ENCODE measurements at places on chromosomes 2 and 18.

- DNase-seq, result no peak
Measured at GRCh38 chr2:241030333-241030680, 31.9 kb downstream of the SNED1 start.

GRCh38 chr2:30705711-30706533, 101.3 kb downstream of the CAPN13 start:
- no peak for DNase-seq

GRCh38 chr2:48534781-48535180, 4.8 kb downstream of the STON1 start:
- no peak for DNase-seq

DNA sequence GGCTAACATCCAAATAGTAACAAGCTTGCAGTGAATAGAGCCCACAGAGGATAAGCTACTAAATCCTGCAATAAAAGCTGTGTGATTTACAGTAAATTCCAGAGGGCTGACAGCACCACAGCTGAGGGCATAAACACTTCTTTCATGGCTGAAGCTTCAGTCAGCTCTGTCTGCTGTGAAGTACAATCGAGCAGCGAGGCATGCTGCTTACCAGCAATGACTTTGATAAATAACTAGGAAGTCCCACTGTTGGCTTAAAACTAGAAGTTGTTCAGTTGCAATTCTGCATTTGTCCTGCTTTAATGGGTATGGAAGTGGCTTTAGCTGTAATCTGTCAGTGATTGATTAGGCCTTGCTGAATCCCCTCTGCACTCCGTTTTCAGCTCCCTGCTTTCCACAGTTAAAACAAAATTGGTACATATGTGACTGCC, 65.2 kb upstream of the FIGN start:
- DNase-seq, result no peak

- no peak for DNase-seq
Measured at GRCh38 chr2:12116228-12116750, 369.9 kb downstream of the LPIN1 start.

DNA sequence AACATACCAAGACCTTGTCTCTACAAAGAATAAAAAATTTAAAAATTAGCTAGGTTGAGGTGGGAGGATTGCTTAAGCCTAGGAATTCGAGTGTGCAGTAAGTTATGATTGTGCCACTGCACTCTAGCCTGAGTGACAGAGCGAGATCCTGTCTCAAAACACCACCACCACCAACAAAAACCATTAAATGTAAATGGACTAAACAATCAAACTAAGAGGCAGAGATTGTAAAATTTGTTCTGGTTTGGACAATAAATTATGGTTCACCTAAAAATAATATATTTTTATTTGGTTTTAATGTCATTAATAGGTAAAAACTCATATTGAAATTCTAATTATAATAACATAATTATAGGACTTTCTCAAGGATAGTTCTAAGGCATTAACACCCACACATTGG, 9.9 kb upstream of the ATIC start:
- DNase-seq, result no peak

- DNase-seq, result no peak
Measured at GRCh38 chr2:68934021-68934420, 18.7 kb downstream of the GKN2 start.

DNA sequence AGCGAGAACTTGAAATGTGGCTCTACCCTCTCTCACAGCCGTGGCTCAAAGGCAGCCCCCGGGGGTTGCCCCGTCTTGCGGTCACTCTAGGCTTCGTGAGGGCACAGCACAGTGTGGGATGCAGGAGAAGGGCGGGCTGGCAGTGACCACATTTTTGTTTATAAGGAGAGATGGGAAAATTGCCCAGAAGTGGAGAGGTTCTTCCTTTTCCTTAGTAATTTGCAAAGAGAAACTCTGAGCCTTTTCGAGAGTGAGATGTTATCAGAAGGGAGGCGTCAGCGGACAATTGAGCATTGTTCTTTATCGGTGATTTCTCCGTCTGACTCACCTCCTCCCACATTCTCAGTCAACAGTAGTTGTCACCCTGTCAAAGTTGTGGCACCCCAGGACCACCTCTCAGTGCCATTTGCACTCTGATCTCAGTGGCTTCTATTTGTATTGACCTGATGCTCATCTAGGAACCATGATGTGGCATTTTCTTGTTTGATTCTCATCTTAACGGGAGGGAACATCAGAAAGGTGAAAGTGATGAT, 89.6 kb downstream of the ACAA2 start:
- peak; percentile 49 for DNase-seq

- no peak for DNase-seq
Measured at GRCh38 chr2:56325661-56326345, 142.0 kb downstream of the CCDC85A start.

DNA sequence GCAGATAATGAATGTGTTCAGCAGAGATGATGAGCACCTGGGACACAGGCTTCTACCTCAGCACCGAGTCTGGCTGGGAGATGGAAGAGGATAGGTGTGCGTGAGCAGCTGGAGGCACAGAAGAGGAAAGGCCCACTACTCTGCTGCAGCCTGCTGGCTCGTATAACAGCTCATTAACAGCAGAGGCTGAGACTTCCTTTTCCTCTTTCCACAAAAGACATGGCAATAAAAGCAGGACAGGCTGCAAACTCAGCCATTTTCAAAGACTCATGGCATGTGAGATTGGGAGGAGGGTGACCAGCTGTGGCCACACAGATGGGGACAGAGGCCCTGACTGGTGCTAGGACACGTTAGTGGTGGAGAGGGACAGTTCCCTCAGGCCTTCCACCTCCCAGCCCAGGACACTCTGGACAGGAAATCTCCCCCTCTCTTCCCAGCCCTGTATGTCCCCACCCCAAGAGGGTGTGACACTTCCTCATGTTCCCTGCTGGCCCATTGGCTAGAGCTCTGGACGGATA, 60.3 kb downstream of the CACNB4 start:
- DNase-seq, result no peak

- DNase-seq, result peak; percentile 39
Measured at GRCh38 chr18:48838921-48839818, 111.6 kb downstream of the SMAD7 start.

GRCh38 chr18:73663581-73663980, 484.1 kb downstream of the FBXO15 start:
- no peak for DNase-seq

DNA sequence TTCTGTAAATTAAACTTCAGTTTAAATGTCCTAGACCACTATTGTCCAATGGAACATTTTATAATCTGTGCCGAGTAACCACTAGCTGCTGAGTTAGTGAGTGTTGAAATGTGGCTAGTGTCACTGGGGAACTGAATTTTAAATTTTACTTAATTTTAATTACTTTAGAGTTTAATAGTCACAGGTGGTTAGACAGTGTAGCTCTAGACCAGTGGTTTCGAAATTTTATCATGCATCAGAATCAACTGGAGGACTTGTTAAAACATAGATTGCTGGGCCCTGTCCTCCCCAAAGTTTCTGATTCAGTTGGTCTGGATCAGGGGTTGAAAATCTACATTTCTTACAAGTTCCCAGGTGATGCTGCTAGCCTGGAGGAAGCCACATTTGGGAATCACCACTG, 110.4 kb downstream of the FMNL2 start:
- DNase-seq, result no peak

- no peak for DNase-seq
Measured at GRCh38 chr2:151280271-151280670, 9.2 kb downstream of the NMI start.

- no peak for DNase-seq
Measured at GRCh38 chr2:171167352-171167997, 6.8 kb upstream of the TLK1 start.

DNA sequence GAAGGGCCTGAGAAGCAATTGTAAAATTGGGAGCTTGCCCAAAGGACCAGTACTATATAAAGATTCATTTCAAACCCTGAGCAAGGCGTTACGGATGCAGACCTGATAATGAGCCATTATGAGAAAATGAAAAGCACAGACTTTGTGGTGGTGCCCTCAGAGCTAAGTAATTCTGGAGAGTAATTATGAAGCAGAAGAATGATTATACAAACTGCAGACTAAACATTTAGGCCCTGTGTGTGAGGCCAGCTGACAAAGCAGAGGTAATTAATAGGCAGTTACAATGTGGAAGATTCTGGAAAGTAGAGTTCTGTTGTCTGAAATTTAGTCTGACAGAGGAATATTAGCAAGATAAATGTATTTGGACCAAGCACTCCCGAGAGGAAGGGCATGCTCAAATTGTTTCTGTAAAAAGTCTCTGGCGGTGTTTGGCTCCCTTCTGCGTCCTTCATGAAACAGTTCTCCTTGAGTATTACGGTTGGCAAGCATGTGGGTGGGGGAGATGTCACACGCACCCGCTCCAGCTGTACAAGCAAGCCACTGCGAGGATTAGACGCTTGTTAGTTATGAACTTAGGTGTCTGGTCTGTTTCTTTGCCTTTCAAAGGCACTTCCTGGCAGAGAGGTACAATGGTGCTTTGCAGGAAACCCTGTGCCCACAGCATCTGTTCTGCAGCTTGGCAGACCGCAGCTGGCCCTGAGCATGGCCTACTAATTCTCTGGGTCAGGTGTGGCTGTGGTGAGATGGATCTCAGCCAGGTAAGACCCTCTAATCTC, 45.5 kb downstream of the CDC42EP3 start:
- DNase-seq, result peak; percentile 77

DNA sequence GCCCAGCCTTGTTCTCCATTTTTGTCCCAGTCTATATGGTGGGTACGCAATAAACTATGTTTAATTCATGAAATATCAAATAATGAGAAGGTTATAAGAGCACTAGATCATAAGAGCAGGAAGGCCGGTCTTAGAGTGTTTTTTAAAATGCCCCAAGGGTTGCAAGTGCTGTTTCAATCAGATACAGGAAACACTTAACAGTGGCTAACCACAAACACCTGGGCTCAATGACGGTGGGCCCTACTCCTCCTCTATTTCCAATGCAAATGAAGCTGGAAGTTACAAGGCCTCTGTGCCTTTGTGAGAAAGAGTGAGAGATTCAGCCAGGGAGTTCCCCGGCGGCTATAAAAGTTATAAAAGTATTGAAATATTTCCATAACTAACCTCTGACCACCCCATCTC, 18.9 kb upstream of the WDR33 start:
- peak; percentile 83 for DNase-seq

GRCh38 chr2:222256250-222256649, 42.5 kb downstream of the PAX3 start:
- no peak for DNase-seq

GRCh38 chr2:216217904-216218260, 108.7 kb downstream of the XRCC5 start:
- DNase-seq, result no peak

GRCh38 chr2:46298522-46299353, 1.5 kb downstream of the EPAS1 start:
- peak; percentile 51 for DNase-seq

DNA sequence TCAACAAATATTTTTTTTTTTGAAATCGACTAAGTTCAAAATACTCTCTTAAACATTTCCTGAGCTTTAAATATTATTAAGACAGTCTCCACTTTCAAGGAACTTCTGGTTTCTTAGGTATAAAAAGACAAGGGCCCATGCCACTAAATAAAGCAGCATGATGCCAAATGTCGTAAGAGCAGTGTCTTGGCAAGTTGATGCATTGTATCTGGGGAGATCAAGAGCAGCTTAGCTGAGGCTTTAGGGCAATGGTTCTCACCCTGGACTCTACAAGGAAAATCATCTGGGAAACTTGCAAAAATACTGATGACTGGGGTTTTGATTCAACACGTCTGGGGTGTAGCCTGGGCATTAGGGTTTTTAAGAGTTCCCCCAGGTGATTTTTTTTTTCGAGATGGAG, 41.3 kb downstream of the COL4A3 start:
- no peak for DNase-seq

DNA sequence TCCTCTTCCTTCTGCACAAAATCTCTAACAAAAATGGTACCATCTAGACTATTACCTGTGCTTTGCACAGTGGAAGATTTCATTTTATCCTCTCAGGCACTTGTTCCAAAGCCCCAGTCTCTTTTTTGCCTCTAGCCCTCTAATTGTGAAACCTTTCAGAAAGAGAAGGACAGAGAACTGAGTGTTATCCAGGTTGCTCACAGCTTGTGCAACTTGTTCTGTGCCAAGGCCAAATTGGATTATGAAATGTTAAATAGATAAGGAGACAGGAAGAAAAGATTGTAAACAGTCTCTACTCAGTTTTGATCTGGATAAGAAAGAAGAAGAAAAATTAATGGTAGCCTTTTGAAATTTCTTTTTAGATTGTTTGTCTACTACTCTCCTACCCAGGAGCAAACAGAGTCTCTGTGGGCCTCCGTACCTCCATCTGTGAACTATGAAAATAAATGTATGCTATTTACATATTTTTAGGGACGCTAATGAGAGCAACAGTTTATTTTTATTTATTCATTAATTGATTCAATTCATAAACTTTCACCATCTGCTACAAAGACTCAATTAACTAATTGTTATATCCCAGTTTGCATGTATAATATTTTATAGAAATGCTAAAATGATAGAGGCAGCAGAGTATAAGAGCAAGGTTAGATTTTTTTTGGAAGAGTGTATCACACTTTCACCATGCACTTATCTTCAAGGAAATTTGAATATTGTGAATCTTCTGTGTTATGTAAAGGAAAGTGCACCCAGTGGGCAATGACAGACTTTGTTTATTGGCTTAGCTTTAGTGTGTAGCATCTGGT, 339.0 kb upstream of the ETAA1 start:
- no peak for DNase-seq

DNA sequence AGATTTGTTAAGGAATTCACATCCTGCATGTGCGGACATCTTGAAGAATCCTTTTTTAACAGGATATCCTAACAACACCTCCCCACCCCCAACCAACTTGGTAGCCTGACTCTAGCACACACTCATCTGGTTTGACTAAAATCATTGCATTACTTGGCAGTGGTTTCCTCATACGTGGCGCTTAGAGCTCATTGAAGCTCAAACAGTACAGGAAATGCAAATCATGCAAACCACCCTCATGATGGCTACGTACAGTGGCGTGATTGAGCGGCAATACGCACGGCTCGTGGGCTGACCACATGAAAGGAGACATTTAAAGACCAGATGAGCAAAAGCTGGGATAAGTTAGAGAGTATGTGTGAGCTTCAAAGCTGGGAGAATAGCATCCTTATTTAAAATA, 336.2 kb downstream of the ZEB2 start:
- peak; percentile 89 for DNase-seq

DNA sequence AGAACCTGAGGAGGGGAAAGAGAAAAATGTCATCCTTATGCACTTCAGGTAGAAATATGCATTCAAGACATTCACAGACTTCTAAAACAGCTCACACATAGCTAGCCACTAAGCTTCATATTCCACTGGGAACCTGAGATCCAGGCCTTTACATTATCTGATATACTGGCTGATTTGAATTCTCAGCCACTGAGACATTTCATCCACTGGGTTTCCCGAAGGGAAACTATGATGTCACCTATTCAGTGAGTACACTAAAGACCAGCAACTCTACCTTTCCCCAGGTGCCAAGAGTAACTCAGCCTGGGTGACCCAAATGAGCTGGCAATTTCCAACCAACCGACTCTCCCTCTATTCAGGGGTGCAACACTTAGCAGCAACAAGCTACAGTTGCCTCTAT, 21.7 kb upstream of the SP100 start:
- no peak for DNase-seq
